NCI-H1105 treated with DMSO at 0.1 percent for 48 hours (cell line): ENCODE measurements at places on chromosomes 3 and 15.

DNA sequence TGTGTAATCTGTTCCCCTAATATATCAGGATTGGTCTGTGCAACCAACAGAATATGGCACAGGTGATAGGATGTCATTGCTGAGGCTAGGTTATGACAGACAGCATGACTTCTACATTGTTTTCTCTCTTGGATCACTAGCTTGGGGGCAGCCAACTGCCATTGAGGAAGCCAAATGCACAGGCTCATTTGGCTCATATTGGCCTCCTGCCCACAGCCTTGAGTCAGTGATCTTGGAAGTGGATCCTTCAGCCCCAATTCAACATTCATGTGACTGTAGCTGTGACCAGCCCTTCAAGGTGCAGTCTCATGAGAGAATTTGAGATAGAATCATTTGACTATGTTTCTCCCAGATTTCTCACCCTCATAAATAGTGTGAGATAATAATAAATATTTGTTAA is 675.6 kb downstream of the GRM7 start:
- no peak for DNase-seq

DNA sequence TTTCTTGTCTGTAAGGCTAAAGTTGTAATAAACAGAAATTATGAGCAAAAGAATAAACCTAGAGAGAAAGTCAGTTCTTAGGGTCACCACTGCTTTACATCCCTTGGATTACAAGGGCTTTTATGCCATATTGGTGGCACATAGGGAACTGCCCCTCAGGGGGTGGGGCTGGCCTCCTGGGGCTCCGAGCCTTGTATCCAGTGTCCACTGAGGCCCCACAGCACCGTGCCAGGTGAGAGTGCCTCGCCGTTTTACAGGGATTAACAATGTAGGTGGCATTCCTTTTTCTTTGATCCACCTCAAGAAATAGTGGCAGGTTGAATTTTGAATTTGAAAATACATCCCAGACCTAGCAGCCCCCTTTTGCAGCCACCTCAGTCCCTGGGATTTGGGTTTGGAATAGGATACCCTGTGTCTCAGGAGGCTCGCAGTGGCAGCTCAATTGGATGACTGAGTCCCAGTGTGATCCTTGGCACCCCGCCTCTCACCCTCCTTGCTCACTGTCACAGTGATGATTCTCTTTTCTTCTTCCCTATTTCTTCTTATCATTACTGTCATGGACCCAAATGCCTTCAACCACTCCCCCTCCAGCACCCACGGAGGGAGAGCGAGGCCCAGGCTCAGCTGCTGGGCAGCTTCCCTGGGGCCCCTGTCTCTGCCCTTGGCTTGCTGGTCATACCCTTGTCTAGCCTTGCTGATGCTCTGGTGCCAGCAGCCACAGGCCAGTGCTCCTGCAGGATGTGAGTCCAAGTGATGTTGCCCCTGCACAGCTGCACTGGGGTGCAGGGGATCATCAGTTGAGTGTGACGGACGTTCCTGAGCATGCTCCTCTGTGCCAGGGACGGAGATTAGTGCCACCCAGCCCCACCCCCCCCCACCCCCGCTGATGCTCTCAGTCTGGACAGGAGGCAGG is 137.9 kb downstream of the DNAJB8 start:
- no peak for DNase-seq

DNA sequence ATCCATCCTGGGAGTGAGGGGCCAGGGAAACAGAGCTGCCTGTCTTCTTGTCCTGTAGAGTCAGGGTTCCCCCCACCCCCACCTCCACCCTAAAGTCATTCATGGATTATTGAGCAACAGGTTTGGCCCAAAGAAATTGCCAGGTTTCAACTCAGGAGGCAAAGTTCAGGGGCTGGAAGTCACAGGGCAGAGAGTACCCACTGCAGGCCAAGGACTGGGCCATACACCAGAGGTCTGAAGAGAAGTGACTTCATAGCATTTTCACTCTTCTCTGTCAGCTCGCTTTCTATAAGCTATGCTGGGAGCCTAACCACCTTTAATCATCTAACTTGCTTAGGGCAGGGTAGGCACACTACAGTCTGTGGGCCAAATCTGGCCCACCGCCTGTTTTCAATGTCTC is 50.1 kb downstream of the STARD5 start:
- no peak for DNase-seq

- no peak for DNase-seq
These were observed 7.3 kb downstream of the MYO5C start for GRCh38 chr15:52288051-52288942.

DNA sequence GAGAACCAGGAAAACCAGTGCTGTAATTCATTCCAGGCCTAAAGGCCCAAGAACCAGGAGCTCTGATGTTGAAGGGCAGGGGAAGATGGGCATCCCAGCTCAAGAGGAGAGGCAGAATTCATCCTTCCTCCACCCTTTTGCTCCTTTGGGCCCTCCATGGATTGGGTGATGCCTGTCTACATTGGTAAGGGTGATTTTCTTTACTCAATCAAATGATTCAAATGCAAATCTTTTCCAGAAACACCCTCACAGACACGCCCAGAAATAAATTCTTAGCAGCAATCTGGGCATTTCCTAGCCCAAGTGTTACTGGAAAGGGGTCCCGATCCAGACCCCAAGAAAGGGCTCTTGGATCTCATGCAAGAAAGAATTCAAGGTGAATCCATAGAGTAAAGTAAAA is 17.6 kb upstream of the APOD start:
- DNase-seq = no peak

DNA sequence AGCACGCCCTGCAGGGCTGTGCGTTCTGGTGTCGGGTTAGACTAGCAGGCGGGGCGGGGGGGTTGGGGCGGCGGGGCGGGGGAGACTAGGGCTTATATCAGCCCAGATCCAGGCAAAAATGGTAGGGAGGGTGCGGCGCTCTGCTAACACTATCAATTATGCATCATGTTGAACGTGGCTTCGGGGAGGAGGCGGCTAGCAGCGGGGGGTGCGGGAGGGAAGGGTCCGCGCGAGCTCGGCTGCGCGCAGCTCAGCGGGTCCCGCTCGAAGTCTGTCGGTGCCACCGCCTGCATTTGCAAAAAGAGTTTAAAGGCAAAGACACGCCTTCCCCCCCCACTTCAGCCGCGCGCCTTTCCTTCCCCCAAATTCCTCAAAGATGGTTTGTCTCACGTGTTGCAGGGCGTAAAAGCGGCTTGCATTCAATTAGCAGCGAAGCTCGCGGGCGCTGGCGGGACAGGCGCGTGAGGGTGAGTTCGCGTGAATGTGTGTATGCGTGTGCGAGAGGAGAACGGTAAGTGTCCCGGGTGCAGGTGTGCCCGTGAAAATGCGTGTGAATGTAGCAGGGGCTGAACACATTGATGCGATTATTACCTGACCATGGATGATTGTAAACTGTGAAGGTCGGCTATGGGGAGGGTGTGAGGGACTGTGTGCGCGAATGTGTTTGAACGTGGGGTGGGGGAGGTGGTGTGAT is at the start of gene ISLR2:
Gene ISLR2, plus strand, starts transcription at position 432 of the 694 bp plus-strand sequence. CDS start 2,169 bp downstream, outside the sequence.
- DNase-seq = no peak
